ENCODE measurements at places on chromosomes 16 and 17.

DNA sequence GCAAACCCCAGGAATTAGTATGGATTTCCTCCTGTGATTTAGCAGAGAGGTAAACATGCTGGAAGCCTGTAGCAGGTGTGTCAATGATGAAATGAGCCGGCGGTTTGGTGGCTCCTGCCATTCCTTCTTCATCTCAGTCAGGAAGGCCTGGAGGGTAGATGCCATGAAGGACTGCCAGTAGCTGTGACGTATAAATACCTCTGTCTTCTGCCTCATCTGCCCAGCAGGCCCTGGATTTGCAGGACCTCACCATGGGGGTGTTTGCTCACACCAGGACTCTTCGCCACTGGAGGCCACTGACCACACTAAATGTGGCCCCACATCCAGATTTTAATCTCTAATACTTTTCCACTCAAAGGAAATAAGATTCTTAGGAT is 16.1 kb upstream of the SLC4A1 start:
- no peak for DNase-seq

GRCh38 chr17:65193716-65194293 is 56.6 kb downstream of the RGS9 start:
- DNase-seq: no peak

DNA sequence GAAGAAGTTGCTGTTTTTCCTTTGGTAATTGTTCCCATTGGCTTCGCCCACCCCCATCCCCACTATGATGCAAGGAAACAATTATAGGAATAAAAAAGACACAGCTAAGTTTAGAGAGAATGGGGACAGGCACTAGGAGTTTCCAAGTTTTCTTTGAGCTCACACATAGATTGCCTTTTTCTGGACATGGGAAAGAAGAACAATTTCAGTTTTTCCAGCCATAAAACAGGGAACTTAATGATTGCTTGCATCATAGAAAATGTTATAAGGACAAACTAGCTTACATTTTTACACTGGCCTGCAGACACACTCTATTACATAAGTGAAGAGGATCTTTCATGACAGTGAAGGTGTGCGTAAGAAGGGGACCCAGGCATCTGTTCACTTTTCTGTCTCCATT is 142.3 kb upstream of the ZFHX3 start:
- DNase-seq: no peak

DNA sequence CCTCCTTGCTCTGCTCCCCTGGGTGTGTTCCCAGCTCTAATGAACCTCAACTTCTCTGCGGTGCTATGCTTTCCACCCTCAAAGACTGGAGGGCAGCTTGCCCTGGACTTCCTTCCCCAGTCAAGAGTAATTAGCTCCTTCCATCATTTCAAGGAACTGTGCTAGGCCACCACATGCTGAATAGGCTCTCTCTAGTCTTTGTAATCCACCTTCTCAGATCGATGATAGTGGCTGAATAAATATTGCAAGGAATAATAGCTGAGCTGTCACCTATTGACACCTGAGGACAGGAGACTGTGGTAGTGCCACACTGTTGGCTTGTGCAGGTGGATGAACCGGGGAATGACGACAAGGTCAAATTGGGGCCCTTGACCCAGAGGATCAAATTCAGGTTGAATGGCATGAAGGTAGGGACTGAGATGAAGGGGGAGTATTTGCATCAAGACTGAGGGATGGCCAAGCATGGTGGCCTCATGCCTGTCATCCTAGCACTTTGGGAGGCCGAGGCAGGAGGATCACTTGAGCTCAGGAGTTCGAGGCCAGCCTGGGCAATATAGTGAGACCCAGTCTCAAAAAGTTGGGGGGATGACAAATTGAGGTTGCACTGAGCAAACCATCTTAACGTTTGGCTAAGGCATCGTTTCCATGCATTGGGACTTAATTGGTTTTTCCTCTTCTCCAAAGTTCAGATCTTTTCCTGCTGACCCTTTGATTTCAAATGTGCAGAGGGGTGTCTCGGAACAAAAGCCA is 18.8 kb upstream of the SLC5A11 start:
- no peak for DNase-seq

DNA sequence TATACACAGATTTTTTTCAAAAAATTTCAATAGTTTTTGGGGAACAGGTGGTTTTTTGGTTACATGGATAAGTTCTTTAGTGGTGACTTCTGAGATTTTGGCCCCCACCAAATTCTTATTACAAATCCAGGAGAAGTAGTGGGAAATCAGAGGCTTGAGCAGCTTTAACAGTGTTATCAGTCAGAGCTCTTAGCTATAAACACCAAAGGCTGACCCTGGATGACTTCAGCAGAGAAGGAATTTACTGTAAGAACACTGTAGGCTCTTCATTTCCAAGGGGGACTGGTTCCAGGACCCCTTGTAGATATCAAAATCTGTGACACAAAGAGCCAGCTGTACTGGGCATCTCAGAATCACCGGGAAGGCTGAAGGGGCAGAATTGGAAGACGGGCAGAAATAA is 17.8 kb downstream of the MPHOSPH6 start:
- DNase-seq: no peak

- no peak for DNase-seq
These were observed 21.1 kb downstream of the EPOP start for GRCh38 chr17:38653679-38654078.

DNA sequence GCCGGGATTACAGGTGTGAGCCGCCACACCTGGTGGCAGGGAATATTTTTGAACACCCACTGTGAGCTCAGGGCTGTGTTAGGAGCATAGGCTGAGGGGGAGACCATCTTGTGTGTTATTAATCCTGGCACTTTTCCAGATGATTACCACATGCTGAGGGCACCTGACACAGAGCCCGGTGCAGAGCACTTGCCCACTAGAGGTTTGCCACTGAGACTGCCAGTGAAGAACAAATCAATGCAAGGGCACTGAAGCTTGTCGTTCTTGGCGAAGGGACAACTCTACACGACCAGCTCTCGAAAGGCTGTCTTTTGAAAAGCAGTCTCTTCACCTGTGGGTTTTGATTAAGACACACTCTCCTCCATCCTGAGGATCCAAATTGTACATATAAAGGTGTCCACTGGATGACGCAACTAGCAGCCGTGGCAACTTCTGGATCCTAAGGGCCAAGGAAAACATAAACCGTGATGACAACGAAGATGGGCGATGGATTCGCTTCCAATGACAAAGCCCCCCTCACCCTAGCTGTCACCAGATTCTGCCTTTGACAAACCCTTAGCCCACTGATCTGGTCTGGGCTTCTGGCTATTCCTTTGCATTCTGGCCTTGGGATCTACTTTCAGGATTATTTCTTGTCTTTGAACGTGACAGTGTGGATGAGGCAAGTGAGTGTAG is 28.7 kb downstream of the WIPI1 start:
- DNase-seq: no peak

DNA sequence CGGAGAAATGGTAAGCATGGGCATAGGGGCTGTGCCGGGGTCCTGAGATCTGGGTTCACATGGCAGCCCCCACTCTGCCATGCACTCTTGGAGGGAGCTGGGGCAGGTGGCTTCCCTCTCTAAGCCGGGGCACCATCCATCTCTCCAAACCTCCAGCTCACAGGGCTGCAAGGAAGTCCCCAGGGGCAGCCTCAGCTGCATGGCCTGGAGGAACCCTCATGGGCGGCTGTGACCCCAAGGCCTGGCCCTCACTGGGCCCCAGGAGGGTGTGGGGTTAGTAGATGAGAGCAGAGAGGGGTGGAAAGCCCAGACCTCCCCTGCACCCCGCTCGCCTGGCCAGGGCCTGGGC is 2.6 kb downstream of the CTRB2 start:
- no peak for DNase-seq

DNA sequence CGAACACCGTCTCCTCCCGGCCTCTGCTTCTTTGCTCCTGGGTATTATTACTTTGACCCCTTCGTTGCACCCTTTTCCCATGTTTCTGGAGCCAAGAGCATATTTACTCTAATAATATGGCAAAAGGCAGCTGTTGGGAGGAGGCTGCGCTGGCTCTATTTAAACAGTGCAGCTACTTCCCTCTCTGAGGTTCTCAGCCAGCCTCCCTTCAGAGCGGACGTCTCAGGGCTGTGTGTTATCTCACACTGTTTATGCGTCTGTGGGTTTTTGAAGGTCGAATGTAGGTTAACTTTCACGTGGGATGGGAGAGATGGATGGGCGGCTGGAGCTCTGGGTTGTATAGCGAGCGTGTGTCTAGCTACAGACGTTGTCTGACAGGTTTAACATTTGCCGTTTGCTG is 45.3 kb downstream of the COX4I1 start:
- DNase-seq: no peak

GRCh38 chr17:49551221-49552069 is 24.2 kb upstream of the NXPH3 start:
- DNase-seq: no peak

DNA sequence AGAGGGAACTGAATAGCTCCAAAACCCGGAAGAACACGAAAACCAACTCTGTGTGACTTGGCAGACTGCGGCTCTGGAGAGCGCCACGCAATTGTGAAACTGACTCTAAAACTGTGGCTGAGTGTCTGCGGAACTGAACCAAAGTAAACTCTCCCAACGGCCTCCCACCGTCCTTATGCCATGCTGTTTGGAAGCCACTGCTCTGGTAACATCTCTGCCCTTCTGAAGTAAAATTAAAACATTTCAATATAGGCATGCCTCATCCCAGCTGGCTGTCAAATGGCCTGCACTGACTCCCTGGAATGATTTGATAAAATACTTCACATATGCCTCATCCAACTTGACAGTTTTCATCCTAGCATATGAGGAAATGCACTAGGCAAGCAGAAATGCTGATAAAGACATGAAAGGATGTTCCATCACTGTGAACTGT is 70.2 kb downstream of the PARN start:
- DNase-seq: no peak

- DNase-seq: no peak
These were observed 7.9 kb upstream of the NAGPA start for GRCh38 chr16:5041600-5042133.

DNA sequence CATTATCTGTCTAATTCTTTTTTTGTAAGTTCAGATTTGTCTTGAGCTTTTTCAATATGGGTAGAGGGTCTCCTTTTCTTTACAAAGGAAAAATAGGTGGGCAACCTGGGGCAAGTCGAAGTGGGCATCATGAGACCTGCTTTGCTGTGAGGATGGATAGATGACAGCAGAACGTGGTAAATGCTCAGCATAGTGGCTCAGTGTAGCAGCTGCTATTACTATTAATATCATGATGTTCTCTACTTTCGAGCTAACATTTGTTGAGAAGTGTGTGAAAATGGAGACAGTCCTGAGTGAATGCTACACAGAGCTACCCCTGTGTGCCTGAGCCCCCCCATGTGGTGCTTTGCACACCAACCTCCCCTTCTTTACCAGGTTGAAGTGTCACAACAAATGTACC is 39.0 kb upstream of the LGALS9 start:
- DNase-seq: no peak

DNA sequence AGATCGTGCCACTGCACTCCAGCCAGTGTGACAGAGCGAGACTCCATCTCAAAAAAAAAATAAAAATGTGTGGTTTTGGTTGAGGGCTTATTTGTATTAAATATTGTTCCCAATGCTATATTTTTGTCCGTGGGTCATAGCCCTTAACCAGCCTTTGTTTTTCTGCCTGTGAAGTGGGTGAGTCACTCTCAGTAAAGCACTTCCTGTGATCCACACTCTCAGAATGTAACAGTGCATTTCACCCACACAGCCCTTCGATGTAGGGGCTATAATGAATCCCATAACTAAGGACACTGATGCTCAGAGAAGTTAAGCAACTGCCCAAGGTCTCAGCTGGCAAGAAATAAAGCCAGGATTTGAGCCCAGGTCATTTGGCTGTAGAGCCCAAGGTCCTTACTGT is 34.7 kb upstream of the POLR3E start:
- no peak for DNase-seq

GRCh38 chr17:50902372-50903353 is 36.5 kb upstream of the TOB1 start:
- no peak for DNase-seq

DNA sequence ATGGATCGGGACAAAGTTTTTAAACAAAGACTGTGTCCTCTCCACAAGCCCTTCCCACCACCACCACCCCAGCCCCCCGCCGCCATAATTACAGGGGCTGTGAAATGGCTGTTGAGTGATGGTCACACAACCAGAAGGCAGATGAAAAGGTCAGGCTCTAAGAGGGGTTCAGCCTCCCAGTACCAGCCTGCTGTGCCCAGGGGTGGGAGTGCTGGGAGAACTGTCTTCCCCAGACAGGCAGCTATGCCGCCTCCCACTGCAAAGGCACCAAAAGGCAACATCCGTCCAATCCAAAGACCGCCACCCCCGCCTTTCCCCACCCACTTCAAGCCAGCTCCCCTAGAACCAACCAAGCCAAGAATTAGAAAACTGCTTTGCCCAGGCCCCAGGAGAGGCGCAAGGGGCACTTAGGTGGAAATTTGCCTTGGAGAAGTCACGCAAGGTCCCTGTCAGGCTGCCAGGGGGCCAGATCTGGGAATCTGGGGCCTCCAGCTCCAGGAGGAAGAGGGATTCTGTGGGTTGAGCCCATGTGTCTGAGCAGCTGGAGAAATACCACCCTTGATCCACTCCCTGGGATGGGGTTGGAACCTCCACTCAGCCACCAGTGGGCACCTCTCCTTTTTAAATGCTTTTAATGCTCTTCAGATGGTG is 14.4 kb downstream of the CARHSP1 start:
- no peak for DNase-seq

- DNase-seq: no peak
These were observed 26.5 kb downstream of the MAP3K14 start for GRCh38 chr17:45290269-45290765.

All from activated naive CD8-positive, alpha-beta T cell treated with anti-CD3 and anti-CD28 coated beads for 36 hours (primary cell).